NCI-H510A (cell line): ENCODE measurements at places on chromosomes 2 and 18.
A peak's percentile ranks its signal among the peaks of the same experiment; 100 is the strongest.

DNA sequence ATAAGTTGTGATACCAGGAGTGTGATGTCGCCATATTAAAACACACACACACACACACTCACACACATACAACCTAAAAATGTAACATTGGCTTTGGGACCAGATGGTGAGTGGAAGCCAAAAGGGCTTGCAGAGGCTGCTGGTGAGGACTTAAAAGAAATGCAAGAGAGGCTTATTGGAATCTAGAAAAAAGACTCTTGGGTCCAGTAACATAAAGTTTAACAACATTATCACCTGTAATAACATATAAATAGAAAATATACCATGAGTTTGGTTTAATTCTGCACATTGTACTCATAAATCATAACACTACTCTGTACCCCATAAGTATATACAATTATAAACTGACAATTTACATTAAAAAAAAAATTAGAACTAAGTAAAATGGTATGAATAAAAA, 74.4 kb upstream of the MYCN start:
- DNase-seq = no peak

GRCh38 chr2:64021578-64021977, 2.4 kb upstream of the VPS54 start:
- DNase-seq = no peak

DNA sequence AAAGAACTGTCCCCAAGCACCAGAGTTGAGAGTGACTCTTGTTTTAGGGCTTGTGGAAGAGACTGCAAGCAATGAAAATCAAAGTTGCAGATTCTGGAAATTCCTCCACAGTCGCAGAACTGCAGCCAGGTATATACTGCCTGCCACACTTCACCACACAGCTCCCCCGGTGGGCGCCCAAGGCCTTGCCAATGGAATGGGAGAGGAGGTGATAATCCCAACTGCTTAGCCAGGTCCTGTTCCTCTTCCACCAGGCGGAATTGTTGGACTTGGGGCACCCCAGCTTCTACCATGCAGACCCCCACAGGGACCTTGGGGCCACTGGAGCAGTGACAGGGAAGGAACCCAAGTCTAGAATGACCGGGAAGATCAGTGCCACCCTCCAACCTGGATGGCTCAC, 4.8 kb upstream of the PDIA6 start:
- DNase-seq = no peak

DNA sequence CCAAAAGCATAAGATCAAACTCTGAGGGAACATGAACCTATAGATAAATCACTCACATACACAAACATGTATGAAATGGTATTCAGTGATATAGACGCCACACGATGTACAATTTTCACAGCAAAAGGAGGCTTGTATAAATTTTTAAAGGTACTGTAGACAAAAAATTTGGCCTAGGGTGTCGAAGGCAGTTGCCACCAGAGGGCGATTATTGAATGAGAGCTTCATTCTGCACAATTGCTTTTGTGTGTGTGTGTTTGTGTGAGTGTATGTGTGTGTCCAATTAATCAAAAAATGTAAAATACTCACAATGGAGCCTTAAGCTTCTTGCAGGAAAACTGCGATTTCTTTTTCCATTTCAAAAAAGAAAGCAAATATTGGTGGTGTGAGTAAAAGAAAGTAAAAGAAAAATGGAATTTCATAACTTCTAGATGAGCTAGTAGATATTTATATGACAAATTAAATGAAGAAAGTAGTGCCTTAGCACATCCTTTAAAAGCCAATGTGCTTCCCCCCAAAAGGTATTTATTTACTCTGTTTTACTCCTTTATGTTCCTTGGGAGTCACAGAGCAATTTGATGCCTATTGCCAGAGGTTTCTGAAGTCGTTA, 800.1 kb downstream of the SATB2 start:
- DNase-seq = peak; percentile 4

GRCh38 chr2:185757356-185757755, 18.8 kb downstream of the FSIP2 start:
- DNase-seq = no peak

DNA sequence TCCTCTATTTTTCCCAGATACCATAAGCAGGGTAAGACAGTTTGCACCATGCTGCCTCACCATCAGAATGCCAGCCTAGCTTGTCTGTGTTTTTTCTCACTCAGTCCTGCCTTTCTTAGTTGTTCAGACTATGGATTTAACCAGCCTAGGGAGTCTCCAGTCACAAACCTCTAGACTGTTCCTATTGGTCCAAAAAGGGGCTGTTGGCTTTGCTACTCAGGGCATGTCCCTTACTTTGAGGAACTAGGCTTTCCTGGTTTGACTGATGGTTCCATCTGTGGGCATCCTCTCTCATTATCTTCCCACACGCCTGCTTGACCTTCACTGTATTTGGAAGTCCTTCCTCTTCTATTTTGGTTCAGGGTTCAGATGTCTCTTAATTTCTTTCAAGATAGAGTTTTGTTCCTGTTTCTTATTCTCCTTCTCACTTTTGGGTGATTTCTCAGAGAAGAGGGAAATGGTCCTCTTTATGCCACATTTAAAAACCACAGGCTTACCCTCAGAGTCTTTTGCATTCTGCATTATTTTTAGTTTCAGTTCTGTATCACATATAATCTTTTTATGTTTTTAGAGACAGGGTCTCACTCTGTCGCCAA, 31.3 kb upstream of the TMEM131 start:
- DNase-seq = no peak

- DNase-seq = no peak
These were observed 149.0 kb downstream of the ADCYAP1 start for GRCh38 chr18:1053331-1054315.

- peak; percentile 54 for DNase-seq
These were observed 90.2 kb downstream of the FAM161A start for GRCh38 chr2:61763605-61764034.

DNA sequence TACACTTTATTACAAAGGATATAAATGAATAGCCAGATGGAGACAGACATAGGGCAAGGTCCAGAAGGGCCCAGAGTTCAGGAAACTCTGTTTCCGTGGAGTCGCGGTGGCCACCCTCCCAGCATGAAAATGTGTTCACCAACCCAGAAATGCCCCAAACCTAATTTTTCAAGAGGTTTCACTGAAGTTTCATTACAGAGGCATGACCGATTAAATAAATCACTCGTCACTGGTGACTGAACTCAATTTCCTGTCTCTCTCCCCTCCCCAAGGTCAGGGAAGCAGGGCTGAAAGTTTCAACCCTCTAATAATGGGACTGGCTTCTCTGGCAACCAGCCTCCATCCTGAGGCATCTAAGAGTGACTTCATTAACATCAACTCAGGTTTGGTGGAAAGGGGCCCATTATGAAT, 22.4 kb downstream of the USP40 start:
- no peak for DNase-seq

DNA sequence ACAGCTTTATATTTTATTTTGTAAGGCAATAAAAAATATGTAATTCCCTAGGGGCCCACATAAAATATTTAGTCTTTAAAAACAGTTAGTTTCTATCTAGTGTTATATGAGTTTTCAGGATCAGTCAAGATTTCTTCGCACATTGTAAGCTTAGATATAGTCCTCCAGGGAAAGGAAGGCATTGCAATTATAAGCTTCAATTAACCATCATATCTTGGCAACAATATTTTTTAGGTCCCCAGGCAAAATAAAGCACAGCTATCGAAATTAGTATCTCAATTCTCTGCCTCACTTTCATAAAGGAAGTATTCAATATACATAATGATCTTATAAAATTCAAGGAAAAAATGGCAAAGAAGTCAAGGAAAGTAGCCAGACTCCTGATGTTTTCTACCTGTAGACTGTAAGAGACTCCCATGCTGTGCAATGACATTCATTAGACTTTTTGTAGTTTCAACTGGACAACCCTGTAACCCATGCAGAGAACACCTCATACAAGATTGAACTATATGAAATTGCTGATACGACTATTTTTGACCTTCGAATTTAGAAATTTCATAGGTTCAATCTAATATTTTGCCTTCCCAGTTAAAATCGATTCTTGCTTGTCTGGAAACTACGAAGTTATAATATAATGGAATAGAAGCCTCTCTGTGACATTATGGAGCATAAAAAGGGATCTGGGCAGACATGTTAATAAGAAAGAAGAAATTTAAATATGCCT, 96.8 kb downstream of the UNC80 start:
- DNase-seq = no peak
